ENCODE measurements at places on chromosomes 16 and 17. TPM values are rescaled to one million over a fixed set of nuclear protein-coding genes. Genes with fewer than 3 reads are reported as not detected.

The TTLL6 gene
- not detected for total RNA-seq

DNA sequence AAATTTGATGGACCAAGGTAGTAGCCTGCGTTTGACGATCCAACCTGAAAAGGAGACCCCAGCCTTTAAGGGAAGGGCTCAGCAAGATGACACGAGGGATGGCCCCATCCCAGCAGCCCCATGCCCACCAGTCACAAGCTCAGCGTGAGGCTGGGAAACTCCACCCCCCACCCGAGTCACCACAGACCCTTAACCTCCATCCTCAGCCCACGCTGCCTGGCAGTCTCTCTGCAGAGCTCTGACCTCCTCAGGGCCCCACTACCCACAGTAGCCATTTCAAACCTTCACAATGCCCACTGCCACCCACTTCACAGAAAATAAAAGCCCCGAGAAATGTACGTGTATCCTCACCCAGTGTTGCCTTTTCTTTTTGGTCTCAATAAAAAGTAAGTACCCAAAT lies 18.7 kb downstream of the USP36 start:
- DNase-seq: no peak

GRCh38 chr17:14733376-14733775 lies 432.5 kb downstream of the HS3ST3B1 start:
- no peak for DNase-seq

DNA sequence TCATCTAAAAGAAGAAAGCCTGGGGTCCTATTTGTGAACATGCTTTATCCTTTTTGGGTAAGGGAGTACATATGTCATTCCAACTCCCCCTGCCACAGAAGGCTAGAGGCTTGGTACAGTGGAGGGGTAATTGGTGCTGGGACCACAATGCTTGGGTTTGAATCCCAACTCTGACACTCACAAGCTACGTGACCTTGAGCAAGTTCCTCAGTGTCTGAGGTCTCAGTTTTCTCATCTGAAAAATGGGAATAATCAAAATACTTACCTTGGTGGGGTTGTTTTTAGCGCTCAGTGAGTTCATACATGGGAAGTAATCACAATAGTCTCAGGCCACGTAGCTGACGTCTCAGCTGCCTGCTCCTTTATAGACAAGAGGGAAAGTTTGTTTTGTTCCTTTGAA lies 150.8 kb downstream of the CPPED1 start:
- DNase-seq: no peak

DNA sequence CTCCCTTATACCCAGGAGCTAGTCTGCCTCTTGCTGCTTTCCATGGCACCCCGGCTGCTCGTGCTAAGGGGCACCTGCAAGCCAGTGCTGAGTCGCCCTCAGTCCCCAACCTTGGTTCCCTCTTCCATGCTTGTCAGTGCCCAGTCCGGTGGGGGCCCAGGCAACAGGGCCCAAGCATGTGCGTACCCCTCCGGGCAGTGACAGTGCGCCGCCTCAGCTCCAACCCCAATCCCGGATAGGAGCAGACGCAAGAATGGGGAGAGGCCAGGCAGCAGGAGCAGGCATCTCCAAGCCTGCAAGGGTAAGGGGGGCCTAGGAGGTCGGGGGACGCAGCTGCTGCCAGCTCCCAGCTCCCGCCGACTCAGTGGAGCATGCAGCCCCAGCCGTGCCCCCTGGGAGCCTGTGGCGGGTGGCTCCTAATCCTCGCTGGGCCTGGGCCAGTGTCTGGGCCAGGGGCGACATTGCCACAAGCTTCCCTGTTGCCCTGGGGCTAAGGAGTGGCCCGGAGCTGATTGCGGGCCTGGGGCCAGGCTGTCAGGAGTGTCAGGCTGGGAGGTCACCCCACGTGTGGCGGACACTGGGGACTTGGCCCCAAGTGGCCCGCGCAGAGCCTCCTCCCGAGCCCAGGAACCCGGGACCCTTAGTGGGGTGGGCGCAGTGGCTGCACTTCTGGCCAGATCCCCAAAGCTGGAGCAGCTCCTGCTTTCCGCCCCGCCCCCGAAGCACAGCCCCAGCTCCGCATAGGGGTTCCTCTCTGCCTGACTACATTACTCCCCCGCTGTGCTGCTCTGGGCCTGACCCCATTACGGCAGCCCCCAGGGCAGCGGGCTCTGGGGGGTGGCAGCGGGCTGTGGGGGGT lies 9.8 kb downstream of the CPD start:
- no peak for DNase-seq

- DNase-seq: no peak
Measured at GRCh38 chr16:83721676-83722075, 86.1 kb upstream of the HSBP1 start.

DNA sequence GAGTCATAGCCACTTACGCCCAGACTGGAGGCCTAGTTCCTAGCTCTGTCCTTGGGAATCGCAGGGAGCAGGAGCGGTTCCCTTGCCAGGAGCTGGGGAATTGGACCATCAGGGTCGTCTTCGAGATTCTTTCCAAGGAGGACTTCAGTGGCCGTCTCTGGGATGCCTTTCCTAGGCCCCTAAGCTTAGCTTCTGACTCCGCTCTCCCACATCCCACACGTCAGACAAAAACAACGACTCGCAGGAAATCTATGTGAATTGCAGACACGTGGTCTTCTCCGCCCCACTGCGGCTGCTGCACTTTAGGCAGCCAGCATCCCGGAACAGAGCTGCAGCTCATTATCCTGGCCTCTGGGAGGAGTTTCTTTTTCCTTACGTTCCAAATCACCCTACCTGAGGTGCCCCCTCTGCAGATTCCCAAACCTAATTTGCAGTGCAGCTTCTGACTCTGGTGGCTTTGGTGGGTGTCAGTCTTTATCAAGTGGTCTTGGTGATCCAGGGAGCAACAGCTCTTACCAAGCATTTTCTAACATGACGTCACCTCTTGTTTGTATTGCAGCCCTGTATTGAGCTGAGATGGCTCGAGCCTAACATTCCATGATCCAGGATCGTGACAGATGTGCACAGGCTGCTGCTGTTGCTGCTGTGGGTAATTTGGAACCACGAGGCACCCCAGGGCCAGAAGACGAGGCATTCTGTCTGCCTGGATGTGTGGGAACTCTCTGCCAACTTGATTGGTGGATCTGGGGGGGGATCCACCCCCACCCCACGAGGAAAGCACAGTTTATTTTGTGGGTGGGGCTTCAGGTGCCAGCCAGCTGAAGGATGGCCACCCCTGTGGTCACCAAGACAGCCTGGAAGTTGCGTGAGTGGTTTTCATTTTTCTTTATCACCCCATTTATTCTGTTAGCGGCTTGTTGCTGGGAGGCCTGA lies 1.1 kb downstream of the KATNB1 start:
- peak; percentile 77 for DNase-seq

- DNase-seq: no peak
Measured at GRCh38 chr17:19727501-19728078, 11.2 kb upstream of the SLC47A2 start.

DNA sequence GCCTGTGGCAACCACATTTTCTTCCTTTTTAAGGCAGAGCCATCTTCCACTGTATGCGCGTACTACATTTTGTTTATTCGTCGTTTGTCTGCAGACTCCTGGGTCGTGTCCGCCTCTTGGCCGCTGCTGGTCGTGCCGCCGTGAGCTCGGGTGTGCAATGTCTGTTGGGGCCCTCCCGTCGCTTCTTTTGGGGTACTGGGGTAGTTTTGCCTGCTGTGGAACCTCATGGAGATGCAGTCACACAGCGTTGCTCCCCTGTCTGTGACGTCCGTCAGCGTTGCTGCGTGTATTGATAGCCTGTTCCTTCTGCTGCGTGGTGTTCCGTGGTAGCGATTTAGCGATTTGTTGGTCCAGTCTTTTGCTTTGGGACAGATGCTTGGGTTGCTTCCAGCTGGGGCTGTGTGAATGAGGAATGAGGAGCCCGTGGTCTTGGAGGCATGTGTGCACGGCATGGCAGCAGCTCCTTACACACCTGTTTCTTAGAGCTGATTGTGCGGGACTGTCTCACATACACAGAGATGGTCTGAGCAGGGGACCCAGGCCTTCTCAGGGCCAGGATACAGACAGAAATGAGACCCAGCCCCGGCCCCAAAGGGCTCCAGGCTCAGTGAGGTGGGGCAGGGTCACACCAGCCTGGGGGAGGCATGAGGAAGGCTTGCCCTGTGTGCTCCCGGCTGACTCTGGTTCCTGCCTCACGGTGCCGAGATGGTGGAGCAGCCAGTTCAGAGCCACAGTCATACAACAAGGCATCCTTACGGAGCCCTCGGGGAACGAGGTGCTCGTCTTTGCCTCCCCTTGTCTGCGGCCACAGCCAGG lies 78.4 kb upstream of the GSE1 start:
- no peak for DNase-seq

GRCh38 chr17:20191056-20191455 lies 181.9 kb downstream of the SPECC1 start:
- no peak for DNase-seq

GRCh38 chr16:12614662-12615278 lies 188.9 kb downstream of the CPPED1 start:
- no peak for DNase-seq
